ENCODE measurements at places on chromosomes 13 and 19.

- DNase-seq = no peak
Observed at GRCh38 chr13:110274687-110275086, 32.3 kb downstream of the COL4A1 start.

DNA sequence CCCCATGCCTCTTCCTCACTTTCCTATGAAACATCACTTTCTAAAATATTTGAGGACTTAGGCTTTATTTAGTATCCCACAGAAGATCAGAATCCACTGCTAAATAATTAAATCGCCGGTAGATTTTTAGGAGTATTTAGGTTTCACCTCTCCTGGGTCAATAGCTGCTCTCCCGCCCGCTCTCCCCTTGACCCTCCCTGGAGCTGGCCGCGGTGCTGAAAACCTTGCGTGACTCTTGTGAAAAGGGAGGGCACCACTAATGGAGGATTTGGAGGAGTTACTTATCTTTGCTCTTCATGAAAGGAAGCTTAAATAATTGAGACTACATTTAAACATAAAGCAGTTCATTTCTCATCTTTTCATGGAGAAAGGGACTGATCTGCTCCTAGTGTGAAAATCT lies 14.1 kb downstream of the POU4F1 start:
- DNase-seq = no peak

DNA sequence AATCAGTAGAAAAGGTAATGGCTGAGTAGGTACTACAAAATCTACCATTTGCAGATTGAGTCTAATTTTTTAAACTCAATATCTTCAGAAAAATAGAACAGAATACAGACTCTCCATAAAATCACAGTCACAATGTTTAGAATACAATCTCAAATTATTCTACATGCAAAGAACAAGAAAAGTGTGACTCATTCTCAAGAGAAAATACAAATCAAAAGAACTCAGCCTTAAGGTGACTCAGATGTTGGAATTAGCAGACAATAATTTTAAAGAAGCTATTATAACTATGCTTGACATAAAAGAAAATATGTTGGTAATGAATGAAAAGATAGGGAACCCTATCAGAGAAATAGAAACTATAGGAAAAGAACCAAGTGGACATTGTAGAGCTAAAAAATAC lies 78.9 kb downstream of the RXFP2 start:
- no peak for DNase-seq

GRCh38 chr13:76886292-76887075 lies at the start of gene KCTD12:
Gene KCTD12, minus strand, starts transcription at chr13:76886405. Its CDS starts 257 bp downstream, at chr13:76886148.
- DNase-seq = peak; percentile 64

- no peak for DNase-seq
Observed at GRCh38 chr19:6768236-6768785, 1.1 kb upstream of the SH2D3A start.

GRCh38 chr13:30926781-30927180 lies 5.7 kb upstream of the TEX26 start:
- DNase-seq = no peak

GRCh38 chr13:30805603-30806011 lies 70.3 kb downstream of the ALOX5AP start:
- DNase-seq = no peak

DNA sequence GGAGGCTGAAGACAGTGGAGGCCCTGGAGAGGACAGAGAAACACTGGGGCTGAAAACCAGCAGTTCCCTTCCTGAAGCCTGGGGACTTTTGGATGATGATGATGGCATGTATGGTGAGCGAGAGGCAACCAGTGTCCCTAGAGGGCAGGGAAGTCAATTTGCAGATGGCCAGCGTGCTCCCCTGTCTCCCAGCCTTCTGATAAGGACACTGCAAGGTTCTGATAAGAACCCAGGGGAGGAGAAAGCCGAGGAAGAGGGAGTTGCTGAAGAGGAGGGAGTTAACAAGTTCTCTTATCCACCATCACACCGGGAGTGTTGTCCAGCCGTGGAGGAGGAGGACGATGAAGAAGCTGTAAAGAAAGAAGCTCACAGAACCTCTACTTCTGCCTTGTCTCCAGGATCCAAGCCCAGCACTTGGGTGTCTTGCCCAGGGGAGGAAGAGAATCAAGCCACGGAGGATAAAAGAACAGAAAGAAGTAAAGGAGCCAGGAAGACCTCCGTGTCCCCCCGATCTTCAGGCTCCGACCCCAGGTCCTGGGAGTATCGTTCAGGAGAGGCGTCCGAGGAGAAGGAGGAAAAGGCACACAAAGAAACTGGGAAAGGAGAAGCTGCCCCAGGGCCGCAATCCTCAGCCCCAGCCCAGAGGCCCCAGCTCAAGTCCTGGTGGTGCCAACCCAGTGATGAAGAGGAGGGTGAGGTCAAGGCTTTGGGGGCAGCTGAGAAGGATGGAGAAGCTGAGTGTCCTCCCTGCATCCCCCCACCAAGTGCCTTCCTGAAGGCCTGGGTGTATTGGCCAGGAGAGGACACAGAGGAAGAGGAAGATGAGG lies 1.5 kb downstream of the PPP1R15A start:
- DNase-seq = no peak

- DNase-seq = no peak
Observed at GRCh38 chr13:105597573-105597972, 937.9 kb downstream of the EFNB2 start.

- no peak for DNase-seq
Observed at GRCh38 chr13:78712831-78713230, 53.9 kb upstream of the OBI1 start.

- DNase-seq = no peak
Observed at GRCh38 chr19:23273022-23273589, 22.9 kb upstream of the ZNF724 start.

DNA sequence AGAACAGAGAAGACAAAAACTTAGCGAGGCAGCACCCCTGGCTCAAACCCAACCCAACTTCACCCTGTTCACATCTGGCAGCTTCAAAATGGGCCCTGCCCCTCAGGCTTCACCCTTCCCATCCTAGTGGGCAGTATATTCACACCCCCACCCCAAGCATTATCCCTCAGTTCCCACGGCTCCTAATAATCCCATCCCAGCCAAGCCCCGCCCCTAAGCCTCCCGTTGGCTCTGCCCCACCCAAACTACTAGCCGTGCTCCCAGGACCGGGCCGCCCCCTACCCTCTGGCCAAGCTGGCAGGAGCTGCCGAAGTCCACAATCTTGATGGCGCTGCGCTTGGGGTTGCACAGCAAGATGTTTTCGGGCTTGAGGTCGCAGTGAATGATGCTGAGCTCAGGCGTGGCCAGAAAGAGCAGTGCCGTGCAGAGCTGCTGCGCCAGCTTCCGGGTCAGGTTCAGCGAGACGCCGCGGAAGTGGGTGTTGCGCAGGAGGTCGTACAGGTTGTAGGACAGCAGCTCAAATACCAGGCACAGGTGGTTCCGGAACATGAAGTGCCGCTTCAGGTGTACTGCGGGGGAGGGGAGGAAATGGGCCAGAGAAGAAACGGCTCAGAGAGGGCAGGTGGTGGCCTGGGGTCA lies 5.8 kb downstream of the DYRK1B start:
- DNase-seq = no peak

- DNase-seq = no peak
Observed at GRCh38 chr13:110882972-110883371, 31.9 kb downstream of the ANKRD10 start.

DNA sequence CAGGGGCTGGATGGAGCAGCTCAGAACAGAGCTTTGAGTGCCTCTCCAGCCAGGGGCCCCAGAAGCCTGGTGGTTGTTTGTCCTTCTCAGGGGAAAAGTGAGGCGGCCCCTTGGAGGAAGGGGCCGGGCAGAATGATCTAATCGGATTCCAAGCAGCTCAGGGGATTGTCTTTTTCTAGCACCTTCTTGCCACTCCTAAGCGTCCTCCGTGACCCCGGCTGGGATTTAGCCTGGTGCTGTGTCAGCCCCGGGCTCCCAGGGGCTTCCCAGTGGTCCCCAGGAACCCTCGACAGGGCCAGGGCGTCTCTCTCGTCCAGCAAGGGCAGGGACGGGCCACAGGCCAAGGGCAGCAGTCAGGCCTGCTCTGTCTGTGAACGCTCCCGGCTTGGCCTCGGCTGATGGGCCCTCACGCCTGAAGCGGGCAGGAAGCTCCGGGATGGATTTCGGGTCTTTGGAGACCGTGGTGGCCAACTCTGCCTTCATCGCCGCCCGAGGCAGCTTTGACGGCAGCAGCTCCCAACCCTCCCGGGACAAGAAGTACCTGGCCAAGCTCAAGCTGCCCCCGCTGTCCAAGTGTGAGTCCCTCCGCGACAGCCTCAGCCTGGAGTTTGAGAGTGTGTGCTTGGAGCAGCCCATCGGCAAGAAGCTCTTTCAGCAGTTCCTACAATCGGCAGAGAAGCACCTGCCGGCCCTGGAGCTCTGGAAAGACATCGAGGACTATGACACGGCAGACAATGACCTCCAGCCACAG lies at the start of gene GRK1:
TSS of gene GRK1 (plus strand) at position 269 of the 751 bp plus-strand sequence. CDS start at position 437, 168 bp downstream.
- no peak for DNase-seq

GRCh38 chr13:111011899-111012298 lies 97.0 kb upstream of the ANKRD10 start:
- DNase-seq = no peak

DNA sequence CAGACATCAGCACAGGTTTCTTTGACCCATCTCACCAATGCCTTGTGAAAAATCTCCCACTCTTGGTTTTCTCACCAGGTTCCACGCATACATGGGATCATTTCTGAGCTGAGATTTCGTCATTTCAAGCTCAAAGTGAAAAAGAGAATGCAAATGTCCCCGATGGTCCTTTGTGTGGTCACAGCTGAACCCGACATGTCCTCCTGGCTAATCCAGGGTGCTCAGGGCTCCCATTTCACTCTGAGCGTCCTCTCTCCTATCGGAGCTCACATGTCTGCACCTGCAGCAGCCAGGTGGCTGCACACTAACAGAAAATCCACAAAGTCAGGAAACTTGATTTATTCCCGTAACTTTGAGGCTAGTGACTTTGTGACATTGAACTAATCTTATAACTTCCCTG lies 9.3 kb upstream of the CEACAM3 start:
- DNase-seq = no peak

GRCh38 chr13:106617561-106617960 lies 49.6 kb upstream of the ARGLU1 start:
- no peak for DNase-seq

DNA sequence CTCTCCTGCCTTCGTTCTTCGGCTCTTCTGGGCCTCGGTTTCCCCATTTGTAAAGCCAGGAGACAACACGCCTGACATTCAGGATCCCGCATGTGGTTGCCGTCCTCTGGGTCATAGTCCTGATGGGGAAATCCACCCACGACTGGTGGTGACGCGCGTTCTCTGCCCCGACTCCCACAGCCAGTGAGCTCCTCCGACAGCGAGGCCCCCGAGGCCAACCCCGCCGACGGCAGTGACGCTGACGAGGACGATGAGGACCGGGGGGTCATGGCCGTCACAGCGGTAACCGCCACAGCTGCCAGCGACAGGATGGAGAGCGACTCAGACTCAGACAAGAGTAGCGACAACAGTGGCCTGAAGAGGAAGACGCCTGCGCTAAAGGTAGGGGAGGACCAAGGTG lies 16.4 kb downstream of the HDGFL2 start:
- no peak for DNase-seq

DNA sequence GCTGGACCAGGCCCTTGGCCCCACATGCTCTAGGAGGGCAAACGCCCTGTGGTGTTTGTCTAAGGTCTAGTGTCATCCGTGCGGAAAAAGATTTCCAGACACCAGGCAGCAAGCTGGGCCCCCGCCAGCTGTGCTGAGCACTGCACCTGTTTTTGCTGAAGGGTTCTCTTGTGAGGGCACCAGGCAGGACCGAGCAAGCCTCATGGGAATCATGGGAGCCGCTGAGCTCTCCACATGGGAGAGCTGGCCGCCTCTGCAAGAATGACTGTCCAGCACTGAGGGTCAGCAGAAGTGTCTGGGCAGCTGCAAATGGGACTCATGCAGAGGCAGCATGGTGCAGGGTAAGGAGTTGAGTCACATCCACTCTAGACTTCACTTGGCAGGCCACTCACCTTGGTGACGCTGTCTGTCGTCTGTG lies 12.0 kb downstream of the B3GNT8 start:
- no peak for DNase-seq

GRCh38 chr13:89113744-89114143 lies 1442.6 kb downstream of the SLITRK5 start:
- DNase-seq = no peak

DNA sequence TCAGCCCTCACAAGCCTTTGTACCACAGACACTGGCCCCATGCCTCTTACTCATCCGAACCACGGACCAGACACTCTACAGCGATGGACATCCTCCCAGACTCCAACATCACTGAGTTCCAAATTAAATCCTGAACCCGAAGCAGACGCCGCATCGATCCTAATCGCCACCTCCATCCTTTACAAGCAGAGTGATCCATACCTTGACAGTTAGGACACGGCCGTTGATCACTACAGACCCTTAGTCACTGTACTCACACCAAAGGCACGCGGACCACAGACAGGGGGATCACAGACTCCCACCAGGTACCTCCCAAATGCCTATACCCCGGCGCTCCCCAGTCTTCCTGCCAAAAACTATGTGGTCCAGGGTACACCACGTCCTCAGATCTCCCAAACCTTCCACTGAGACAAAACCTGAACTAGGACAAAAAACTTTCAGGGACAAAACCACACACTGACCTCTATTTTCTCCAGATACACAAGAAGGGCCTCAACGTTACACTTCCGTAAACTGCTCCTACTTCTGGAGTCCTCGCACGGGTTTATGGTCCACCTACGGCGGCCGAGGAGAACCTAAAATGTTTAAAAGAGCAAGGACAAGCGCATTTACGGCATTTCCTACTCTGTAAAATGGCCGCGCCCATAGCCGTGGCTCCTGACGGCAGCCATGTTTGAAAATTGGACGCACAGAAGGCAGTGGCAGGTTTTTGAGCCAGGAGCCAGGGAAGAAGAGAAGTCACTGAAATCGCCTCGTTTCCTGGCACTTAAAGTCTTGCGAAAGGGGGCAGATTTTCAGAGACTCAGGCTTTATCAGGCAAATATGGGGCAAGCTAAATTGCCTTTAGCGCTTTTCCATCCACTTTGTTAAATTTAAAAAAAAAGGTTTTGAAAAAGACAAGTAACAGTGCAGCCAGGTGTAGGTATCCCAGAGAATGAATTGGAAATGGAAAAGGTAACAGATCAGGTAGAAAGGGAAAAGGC lies at the start of gene ZNF350:
TSS of gene ZNF350 (minus strand) at position 532 of the 983 bp plus-strand sequence. CDS start 12,480 bp downstream, outside the sequence.
- peak; percentile 68 for DNase-seq

DNA sequence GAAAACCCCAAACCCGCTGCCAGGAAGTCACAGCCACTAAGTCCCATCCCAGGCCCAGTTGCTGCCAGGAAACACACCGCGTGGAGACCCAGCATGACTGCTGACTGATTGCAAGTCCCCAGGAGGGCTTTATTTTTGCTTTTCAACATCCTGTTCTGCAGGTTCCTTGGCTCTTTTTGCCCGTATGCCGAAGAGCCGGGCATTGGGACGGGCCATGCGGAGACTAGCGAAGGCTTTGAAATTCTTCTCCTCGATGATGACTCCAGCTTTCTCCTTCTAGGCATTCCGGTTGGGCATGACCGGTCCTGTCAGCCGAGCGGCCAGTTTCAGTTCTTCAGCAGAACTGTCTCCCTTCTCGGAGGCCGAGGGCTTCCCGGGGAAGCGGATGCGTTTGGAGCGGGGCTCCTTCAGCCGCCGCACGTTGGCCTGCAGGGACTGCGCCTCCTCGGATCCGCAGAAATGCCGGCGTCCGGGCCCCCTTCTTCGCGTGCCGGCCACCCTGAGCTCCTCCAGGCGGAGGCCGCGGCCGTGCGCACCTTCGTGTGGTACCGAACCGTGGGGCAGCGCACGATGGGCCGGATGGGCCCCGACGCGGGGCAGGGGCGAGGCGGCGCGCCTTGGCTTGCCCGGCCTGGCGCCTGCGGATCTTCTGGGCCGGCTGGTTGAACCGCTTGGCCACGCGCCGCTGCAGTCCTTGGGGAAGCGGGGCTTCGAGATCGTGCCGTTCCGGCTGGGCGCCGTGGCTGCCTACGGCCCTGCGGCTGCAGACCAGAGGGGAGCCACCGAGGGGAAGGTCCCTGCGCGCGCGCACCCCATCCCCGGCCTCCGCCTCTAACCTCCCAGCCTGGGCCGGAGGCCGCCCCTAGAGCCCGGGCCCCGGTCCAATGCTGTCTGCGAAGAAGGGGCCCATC lies 15.2 kb downstream of the ZSCAN5C start:
- DNase-seq = no peak
